ENCODE measurements at places on chromosomes 1 and 21.

DNA sequence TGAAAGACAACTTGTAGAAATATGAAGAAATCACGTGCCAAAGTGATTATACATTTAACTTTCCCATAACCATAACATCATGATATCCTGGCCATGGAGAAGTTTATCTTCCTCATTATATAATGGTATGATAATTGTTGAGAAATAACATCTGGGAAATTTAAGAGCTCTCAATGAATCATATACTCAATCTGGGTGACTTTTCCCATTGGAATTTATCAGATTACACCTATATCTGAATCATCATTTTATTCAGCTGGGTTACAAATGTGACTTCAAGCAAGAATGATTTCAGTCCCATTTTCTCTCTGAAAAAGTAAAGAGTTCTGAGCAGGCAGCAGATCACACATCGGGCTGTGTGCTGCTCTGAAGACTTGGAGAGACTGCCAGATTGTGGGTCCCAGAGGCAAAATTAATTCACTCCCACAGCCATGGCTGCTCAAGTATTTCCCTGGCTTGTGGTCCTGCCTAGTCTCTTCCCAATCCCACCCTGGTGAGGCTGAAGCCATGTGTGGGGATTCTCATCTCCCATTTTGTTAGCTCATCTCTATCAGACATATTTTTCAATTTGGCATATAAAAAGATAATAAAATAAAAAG lies 278.0 kb downstream of the MRPL39 start:
- no peak for DNase-seq

DNA sequence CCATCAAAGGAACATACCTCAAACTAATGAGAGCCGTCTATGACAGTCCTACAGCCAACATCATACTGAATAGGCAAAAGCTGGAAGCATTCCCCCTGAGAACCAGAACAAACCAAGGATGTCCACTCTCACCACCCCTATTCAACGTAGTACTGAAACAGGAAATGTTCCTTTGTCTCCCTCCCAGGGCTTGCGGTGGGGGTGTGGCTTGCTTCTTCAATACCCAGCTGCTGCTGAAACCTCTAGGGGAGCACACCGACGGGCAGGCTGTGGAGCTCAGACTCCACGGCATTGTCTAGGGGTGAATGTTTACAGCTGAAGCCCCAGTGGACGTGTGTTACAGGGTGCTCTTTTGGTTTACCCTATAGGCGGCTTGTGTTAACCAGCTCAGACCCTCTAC lies 30.5 kb upstream of the B3GALT2 start:
- no peak for DNase-seq

DNA sequence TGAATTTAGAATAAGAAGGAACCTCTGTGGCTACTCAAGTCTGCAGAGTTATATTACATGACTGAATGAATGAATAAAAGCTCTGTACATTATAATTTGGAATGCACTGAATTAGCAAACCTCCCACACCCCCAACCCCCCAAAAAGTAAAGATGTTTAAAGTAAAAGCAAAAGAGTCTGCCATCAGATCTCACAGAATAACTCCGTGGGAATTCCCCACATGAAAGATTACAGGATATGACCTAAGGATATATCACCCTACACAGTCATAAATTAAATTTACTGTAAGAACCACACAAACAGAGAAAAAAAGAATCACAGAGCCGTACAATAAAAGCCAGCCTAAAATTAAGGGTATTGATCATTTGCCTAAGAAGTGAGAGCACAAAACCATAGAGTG lies 587.3 kb downstream of the PTPRC start:
- DNase-seq, result no peak

DNA sequence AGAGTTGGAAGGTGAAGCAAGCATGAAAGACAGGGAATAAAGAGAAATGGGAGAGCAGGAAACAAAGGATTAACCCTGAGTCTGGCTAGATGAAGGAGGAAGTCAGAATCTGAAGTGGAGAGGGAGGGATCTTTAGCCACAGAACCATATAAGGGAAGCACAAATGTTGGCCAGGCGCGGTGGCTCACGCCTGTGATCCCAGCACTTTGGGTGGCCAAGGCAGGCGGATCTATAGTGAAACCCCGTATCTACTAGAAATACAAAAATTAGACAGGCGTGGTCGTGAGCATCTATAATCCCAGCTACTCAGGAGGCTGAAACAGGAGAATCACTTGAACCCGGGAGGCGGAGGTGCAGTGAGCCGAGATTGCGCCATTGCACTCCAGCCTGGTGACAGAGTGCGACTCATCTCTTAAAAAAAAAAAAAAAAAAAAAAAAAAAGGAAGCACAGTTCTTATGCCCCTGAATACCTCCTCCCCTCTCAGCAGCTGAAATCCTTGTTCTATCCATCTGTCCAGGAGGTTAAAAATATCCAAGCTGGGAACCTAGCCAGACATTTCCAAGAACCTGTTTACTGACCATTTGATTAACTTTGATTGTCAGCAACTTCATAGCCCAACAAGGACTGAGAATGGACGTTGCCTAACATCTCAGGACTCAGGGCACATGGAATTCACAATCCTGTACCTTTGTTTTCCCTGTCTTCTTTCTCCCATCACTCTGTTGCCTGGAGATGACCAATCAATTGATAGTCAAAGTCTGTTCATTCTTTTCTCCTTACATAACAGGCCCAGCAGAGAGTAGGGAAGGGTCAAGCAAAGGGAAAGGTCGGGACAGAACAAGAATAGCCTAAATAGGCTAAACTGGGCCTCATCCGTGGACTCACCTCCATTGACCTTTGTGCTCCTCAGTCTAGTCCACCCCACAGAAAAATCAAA lies 10.6 kb downstream of the TXNIP start:
- DNase-seq, result no peak

DNA sequence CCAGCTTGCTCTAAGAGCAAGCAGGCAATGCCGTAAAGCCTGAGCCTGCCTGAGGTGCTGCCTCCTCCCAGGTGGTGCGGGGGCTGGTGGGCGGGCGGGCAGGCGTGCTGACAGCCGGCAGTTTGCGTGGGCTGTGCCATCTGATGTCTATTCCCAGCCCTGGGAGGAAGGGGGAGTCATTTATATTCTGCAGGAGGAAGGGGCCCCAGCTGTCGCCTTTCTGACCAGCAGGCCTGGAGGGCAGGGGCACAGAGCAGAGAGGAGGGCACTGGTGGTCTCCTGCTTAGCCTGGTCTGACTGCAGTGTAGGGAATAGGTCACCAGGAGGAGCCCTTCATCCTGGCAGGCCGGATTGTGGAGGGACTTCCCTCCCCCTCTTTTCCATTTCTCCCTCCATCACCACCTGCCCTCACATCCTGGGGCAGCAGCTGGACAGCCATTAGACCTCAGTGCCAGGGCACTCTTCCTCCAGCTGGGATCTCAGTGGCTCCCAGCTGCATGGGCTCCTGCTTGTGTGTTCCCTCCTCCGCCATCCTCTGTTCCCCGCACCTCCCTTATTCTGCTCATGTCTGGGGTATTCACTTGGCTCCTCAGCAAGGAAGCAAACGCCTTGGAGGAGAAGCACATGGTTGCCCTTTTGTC lies 4.4 kb downstream of the CYB561D1 start:
- DNase-seq, result no peak

- DNase-seq, result no peak
Observed at GRCh38 chr1:117106478-117106877, 15.1 kb downstream of the TRIM45 start.

DNA sequence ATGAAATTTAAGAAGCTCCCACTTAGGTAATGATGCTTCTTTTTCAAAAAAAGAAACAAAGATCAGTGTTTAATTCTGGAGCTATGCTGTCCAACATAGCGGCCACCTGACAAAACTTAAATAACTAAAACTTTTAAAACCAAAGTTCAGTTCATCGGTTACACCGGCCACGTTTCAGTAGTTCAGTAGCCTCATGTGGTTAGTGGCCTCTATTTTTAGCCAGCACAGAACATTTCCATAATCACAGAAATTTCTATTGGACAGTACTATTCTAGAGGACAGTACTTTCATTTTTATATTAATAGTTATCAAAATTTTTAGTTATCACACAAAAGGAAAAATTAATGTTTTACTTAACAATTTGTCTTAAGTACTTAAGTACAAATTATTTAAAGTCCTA lies 141.0 kb downstream of the USP25 start:
- DNase-seq, result no peak

DNA sequence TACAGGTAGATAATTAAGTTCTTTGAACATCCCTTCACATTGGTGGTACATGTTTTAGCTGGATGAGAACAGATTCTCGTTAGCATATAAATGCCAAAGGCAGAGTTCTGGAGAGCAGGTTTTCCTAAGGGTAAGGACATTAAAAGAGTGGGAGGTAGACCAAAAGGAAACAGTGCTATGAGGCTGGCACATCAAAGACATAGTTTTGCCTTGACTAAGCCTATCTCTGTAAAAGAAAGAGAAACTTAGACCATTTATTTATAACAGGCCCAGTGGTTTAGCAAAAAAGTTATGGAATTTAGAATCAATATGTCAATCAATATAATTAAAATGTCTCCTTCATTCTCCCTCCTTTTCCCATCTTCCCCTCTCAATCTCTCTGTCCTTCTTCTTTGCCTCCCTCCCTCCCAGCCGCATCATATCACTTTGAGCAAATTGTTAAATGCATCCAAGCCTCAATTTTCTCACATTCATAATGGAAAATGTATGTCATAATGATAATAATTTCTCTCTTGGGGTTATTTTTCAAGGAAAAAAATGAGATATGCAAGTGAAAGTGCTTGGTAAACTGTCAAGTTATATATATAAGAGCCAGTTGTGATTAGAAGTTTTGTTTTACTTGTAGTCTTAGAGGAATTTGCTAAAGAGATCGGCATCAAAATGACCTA lies 209.9 kb upstream of the SGIP1 start:
- DNase-seq, result no peak

DNA sequence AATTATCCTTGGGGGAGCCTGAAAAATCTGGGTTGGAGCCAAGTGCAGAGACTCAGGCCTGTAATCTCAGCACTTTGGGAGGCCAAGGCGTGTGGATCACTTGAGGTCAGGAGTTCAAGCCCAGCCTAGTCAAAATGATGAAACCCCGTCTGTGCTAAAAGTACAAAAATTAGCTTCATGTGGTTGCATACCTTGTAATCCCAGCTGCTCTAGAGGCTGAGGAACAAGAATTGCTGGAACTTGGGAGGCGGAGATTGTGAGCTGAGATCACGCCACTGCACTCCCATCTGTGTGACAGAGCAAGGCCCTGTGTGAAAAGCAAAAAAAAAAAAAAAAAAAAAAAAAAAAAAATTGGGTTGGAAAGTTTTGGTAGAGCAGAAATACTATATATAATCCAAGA lies 1563.6 kb upstream of the PRMT6 start:
- DNase-seq, result no peak

GRCh38 chr1:58726581-58726980 lies 26.7 kb upstream of the MYSM1 start:
- DNase-seq, result no peak

- DNase-seq, result no peak
Observed at GRCh38 chr1:11180342-11180744, 8.8 kb upstream of the ANGPTL7 start.

DNA sequence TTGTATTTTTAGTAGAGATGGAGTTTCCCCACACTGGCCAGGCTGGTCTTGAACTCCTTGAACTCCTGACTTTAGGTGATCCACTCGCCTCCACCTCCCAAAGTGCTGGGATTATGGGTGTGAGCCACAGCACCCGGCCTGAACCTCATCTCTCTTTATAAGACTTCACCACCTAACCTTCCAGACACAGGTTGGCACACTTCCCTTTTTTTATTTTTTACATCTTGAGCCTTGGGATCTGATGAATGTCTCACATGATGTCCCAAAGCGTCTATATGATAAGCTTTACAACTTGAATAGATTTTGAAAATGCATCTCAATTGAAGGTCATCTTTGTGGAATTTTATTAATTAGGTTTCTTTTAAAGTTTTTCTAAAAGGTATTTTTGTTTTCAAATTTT lies 172.4 kb upstream of the IVNS1ABP start:
- DNase-seq, result no peak

Data from activated effector memory CD4-positive, alpha-beta T cell treated with Interleukin-2 at 50 U/mL for 16 hours (primary cell).